ENCODE measurements at places on chromosomes 4 and X.

GRCh38 chr4:72893354-72894066, 176.0 kb downstream of the COX18 start:
- DNase-seq: peak; percentile 92

DNA sequence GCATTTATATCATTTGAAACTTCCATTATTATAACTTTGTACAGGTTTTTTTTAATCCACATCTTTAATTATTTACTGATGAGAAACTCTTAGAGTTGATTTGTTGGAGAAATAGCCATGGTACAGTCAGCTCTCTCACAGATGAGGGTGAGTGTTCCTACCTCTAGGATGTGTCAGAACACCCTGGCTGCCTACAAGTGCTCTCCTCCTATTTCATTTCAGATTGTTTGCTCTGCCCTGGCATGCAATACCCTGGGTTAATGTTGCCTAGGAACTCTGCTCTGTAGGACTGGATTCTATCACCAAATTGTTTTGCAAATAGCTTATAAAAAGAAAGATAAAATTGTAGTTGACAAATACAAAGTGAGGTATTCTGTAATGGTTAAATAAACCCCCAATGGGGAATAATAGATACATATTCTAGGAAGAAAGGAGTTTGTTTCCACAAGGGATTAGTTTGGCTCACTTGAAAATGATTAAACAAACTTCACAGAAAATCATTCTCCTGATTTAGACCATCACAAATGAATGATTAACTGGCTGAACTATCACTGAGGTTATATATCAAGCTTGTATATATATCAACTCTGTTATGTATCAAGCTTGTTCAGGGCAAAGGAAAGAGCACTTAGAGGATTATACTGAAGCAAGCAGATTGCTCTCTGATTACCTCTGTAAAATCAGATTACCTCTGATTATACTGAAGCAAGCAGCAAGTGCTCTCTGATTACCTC, 150.0 kb downstream of the PDE5A start:
- no peak for DNase-seq

GRCh38 chrX:30665471-30665870, 12.2 kb downstream of the GK start:
- DNase-seq: no peak

GRCh38 chrX:93673869-93674271, at the start of gene FAM133A:
FAM133A (plus strand) TSS chrX:93674206; CDS start chrX:93709420, 35,214 bp downstream.
- no peak for DNase-seq

DNA sequence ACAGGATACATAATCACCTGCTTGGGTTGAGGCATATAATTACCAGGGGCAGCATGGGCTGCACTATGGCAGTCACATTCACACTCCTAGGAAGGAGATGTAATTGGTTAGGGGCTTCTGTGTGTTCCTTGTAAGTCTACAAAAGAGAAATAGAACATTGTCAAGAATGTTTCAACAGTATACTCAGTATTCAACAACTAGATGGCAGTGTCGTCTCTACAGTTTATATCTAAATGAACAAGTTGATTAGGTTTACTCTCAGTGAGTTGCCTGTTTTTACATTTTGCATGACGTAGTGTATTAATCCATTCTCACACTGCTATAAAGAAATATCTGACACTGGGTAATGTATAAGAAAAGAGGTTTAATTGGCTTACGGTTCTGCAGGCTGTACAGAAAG, 50.5 kb upstream of the RAB33B start:
- DNase-seq: no peak

DNA sequence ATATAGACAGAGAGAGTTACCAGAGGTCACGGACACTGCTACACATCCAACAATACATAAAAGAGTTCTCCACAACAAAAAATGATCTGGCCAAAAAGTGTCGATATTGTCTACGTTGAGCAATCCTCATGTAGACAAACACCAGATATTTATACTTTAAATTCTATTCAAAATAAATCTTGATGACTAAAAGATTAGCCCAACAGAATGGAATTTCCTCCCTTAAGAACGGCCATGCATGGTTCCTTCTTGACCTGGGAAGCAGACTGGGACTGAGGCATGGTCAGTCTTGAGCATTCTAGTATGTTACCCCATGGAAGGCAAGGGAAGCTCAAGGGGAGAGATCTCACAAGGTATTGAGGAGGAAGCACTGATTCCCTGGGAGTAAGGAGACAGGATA, 43.5 kb downstream of the LHFPL1 start:
- DNase-seq: no peak

DNA sequence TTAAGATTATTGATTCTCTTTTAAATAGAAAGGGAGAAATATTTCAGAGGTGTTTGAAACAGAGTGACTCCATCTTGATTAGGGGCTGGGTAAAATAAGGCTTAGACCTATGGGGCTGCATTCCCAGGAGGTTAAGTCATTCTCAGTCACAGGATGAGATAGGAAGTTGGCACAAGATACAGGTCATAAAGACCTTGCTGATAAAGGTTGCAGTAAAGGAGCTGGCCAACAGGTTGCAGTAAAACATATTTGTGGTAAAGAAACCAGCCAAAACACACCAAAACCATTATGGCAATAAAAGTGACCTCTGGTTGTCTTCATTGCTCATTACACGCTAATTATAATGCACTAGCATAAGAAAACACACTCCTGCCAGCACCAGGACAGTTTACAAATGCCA, 165.0 kb downstream of the SPIN4 start:
- no peak for DNase-seq

- DNase-seq: no peak
These were observed 18.7 kb upstream of the MAGEA10 start for GRCh38 chrX:152157042-152157441.

GRCh38 chrX:73215246-73215645, 595 bp upstream of the NAP1L2 start:
- DNase-seq: no peak

GRCh38 chrX:50973199-50973598, 62.7 kb downstream of the BMP15 start:
- DNase-seq: no peak

GRCh38 chrX:118495958-118496762, 545 bp downstream of the DOCK11 start:
- no peak for DNase-seq

- no peak for DNase-seq
These were observed 31.0 kb downstream of the CC2D2A start for GRCh38 chr4:15500701-15501100.

DNA sequence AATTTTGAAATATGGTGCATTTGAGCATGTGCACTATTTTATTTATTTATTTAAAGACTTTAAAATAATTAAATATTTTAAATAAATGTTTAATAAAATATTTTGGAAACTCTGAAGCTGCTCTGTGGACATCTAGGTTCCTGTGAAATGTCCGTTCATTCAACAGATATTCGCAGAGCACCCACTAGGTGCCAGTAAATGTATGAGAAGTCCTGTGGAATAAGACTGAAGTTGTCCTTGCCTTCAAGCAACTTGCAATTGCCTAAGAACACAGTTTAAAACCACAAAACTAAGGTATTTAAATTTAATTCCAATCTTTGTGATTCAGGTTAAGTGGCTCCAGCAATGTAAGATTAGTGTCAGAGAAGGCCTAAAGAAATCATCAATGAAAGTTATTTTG, 306.7 kb downstream of the GBA3 start:
- no peak for DNase-seq

DNA sequence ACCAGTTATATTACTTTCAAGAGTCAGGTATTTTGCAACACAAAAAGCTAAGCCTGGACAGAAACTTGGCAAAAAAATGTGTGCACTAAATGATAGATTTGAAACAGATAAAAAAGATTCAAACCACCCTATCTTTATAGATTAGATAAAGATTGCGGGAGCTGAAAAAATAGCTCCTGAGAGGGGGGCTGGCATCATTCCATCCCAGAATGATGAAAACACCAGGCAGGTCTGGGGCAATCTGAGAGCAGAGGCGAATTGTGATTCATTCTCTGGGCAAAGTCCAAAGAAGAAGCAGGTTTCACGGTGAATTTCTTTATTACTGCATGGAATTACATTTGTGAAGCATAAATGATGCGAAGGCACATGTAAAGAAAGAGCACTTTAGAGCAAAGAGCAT, 168.5 kb upstream of the DMD start:
- DNase-seq: no peak

DNA sequence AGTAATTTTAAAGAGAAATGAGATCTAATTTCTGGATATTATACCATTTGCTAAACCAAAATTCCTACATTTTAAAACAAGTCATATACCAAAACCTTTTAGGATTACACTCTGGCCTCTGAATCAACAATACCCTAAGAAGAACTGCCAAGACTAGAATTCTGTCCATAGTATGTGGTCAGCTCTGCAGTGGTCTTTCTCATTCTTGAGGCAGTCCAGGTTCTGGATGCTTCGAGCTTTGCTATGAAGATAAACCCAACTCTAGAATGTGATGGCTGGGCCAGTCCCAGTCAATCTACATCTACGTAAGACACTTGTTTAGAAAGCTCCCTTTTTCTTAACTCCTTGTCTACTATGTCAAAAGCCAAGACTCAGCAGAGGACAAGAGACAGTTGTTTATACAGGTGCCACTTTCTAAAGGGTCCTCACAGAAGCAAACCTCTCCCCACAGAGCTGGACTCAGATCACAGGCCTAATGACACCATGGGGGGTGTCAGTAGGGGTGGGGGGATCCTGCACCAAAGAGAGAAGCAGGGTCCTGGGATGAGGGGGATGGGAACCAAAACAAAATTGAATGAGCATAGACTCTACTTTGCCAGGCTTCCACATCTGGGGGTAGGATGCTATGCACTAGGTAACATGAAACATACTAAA, 63.2 kb downstream of the SH3RF1 start:
- no peak for DNase-seq

DNA sequence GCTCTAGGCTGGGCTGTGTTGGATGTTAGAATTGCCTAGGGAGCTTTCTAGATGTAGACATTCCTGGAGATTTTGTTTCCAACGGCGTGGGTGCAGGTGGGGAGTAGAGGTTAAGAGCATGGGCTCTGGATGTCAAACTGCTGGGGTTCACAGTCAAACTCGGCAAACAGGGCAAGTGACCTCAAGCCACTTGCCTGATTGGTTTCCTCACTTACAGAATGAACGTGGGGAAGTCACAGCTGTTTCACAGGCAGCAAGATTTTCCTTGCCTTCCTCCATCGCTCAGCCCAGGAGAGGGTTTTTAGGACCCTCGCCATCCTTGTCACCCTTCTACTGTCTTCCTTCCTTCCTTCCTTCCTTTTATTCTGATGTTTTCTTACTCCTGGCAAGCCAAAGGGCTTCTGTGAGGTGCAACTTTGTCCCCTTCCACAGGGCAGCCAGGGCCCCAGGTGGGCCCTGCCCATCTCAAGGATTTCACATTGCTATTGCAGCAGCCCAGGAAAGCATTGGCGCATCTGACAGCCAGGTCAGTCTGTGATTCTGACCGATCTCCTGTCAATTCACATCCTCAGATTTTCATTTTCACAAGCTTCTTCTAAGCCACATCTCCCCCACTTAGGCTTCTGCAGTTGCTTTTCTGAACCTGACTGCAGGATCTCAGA, 7.0 kb downstream of the RTL5 start:
- no peak for DNase-seq

DNA sequence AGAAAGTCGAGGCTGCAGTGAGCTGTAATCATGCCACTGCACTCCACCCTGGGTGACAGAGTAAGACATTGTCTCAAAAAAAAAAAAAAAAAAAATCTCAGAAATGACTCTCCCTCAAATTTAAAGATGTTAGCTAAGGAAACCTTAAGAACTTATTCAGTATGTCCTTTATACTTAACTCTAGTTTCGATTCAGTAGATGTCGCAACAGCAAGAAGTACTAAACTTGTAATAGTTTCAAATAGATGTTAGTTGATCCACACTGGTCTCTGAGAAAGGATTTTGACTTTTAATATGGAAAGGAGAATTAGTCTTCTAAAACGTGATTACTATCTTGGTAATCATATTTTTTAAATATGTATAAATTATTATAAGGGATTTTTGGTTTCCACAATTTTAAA, 29.6 kb downstream of the NKX3-2 start:
- no peak for DNase-seq

GRCh38 chrX:67622053-67622585, 78.3 kb downstream of the AR start:
- DNase-seq: no peak

- DNase-seq: peak; percentile 7
These were observed 287.4 kb downstream of the CHIC1 start for GRCh38 chrX:73850124-73851013.

- DNase-seq: no peak
These were observed 21.3 kb downstream of the ARHGAP24 start for GRCh38 chr4:85496126-85496849.

GRCh38 chrX:130085551-130086446, 24.5 kb downstream of the ELF4 start:
- DNase-seq: no peak

GRCh38 chr4:123312951-123313592, 83.5 kb upstream of the SPRY1 start:
- DNase-seq: no peak

- DNase-seq: no peak
These were observed 348.1 kb downstream of the NR3C2 start for GRCh38 chr4:148094149-148094548.

DNA sequence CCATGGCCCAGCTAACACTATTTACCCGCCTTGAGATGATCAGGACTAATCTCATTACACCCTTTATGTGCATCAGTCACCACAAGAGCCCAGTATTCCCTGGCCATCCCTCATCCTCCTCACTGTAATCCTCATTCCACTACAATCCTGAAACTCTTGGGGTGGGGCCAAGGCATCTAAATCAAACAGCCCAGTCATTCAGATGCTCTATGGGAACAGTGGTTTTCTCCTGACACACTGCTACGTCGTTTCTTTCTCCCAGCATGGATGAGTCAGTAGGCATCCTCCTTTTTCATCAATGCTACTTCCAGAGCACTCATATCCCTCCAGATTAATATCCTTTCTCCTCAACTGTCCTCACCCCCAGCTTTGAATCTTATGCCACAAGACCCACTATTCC, 5.6 kb downstream of the SDAD1 start:
- no peak for DNase-seq

DNA sequence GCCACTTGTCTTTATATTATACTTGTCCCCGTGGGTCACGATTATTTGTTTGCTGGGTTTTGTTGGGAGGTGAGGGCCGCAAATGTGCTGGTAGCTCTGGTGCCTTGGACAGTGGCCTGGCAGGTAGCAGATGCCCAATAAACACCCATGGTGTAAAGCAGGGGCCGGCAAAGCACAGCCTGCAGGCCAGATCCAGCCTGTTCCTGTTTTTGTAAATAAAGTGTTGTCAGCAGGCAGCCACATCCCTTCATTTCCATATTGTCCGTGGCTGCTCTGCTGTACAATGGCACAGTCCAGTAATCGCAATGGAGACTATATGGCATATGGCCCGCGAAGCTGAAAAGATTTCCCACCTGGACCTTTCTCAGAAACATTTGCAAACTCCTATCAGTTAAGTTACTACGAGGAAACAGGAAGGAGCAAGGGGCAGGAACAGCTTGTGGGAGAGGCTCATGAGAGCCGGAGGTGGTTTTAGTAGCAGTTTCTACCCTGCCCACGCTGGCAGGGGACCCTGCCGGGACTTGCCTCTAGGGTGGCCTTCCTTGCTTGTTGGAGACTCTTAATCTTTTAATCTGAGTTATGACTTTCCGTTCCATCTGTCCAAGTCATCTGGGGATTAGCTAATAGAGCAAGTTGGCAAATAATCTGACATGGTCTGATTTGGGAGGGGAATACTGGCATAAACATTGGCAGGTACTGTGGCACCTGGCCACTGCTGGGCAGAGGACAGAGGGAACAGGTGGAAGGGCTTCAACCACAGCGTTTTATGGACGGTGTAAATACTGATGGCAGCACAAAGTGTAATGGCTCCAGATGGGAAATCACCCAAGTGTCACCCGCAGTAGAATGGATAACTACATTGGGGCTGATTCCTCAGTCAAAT, 19.6 kb downstream of the CLCN4 start:
- peak; percentile 50 for DNase-seq

Data from LNCaP clone FGC (cell line).